ENCODE measurements at places on chromosomes 6 and 20.
A peak's percentile ranks its signal among the peaks of the same experiment; 100 is the strongest.

GRCh38 chr6:154408891-154409500 is 52.4 kb upstream of the IPCEF1 start:
- peak; percentile 49 for DNase-seq

GRCh38 chr6:5316951-5317350 is 55.6 kb downstream of the FARS2 start:
- DNase-seq: no peak

DNA sequence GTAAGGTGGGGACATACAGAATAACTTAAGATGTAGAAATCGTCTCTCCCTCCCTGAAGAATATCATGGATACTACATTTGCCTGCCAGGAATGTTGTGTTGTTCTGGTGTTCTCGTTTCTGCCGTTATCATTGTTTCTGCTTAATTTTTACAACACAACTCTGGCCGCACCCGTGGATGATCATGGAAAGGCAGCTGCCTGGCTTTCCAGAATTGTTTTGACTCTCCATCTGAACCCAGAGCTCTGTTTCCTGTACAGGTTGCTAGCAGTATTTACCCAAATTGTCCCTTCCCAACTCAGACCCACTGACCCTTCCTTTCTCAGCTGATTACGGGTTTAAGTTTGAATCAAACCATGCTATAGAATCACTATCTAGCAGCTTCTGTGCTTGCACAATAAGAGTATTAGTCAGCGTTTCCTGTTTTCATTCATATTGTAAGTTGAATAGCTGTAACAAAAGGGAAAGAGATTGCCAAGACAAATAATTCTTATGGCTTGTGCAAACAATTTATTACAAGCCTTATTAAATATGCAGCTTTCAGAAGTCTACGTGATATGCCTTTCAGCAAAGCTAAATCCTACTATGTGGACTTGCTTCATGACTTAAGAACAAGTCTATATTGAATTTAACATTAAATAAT is 139.0 kb downstream of the MTHFD1L start:
- DNase-seq: peak; percentile 93

DNA sequence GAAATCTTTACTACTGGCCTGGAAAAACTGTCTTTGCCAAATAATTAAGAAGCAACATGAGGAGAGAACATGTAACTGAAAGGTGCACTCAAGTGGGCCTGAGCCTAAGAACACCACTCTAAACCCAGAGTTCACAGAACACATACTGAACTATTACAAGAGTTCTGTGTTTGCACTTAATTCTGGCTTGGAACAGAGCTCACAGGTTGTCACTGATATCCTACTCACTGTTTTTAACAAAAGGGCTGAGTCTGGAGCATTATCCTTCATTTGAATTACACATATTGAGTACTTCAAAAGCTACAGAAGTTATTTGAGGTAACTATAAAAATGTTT is 164.7 kb downstream of the OGFRL1 start:
- no peak for DNase-seq

DNA sequence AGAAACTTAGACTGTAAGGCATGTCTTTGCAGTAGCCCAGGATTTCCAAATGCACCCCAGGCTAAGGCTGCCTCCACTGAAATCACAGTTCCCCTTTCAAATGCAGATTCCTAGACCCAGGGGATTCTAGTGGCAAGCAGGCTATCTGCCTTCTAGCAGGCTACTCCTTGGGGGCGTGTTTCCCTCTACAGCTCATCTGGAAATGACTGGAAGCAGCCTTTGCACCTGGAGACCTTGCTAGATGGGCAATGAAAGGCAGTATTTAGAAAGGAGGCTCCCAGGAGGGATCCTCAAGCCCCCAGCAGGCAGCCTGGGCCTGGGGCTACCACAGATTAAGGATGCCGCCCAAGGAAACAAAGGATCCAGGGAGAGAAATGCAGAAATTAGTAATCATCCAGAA is 26.0 kb upstream of the SYNDIG1 start:
- no peak for DNase-seq

DNA sequence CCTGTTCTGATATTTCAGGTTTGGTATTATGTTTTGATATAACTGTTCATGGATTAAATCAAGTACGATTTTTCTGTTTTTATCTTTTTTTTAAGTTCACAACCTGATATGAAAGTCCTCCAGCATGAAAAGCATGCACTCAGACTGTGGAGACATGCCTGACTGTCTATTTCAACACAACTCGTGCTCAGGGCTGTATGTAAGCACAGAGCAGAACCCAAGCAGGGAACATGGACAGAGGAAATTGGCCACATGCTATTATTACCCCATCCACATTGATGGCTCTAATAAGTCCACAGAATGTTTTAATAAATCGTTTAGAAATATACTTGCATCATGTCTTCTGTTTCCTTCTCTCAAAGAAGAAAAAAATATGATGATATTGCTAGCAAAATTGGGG is 730.4 kb downstream of the C6orf118 start:
- no peak for DNase-seq

- no peak for DNase-seq
These were observed 138.3 kb upstream of the HMGN3 start for GRCh38 chr6:79372757-79373156.

DNA sequence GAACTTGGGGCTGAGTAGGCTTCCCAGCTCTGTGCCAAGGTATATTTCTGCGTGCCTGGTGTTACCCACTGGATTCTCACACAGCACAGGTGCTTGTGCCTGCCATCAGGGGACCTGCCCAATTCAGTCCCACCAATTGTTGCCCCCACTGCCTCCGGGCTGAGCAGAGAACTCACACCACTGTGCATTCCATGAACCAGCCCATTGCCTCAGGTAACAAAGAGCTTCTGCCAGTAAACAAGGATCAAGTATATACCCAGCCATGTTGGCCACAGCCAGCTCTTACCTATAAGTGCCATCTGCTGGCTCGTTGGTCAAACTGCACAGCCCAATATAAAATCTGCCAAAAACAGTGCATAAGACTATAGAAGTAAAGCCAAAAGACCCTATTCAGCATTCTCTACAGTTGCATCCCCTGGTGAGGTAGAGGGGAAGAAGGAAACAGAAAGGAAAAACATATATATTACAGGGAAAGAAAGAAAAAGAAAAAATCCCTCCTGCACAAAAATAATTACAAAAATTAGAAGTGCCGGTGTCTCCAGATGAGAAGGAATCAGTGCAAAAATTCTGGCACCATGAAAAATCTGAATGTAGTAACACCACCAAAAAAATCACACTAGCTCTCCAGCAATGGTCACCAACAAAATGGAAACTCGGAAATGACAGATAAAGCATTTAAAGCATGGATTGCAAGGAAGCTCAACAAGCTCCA is 241.4 kb downstream of the IBTK start:
- peak; percentile 50 for DNase-seq

DNA sequence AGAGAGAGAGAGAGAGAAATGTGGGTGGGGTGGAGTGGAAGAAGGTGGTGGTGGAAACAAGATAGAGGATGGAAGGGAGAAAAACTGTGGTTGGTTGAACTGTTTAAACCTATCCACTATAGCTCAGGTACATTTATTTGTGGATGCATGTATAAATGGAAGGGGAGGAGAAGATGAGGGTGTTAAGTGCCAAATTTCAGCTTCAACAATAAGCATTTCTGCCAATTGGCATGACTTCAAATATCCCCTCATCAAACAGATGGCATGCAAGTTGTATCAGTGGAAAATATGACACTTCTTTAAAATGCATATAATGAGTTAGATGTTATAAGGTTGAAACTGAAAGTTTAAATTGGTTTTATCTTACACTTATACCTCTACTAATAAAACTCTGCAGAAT is 216.1 kb downstream of the LMBRD1 start:
- no peak for DNase-seq

- no peak for DNase-seq
These were observed 49.8 kb downstream of the MYB start for GRCh38 chr6:135230711-135231468.

DNA sequence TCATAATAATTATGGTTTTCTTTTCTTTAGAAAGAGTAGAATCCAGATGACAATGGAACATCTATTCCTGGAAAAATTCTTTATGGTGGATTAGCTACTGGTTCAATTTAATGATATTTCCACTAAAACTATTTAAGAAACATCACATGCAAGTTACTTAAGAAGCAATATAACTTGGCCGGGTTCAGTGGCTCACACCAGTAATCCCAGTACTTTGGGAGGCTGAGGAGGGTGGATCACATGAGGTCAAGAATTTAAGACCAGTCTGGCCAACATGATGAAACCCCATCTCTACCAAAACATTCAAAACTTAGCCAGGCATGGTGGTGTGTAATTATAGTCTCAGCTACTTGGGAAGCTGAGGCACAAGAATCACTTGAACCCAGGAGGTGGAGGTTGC is 65.9 kb upstream of the SMLR1 start:
- DNase-seq: no peak

- no peak for DNase-seq
These were observed 6.7 kb upstream of the ZFAND3 start for GRCh38 chr6:37812841-37813240.
